ENCODE measurements at places on chromosomes 5 and 9.

GRCh38 chr5:58844395-58844794, 261.5 kb downstream of the RAB3C start:
- DNase-seq, result no peak

DNA sequence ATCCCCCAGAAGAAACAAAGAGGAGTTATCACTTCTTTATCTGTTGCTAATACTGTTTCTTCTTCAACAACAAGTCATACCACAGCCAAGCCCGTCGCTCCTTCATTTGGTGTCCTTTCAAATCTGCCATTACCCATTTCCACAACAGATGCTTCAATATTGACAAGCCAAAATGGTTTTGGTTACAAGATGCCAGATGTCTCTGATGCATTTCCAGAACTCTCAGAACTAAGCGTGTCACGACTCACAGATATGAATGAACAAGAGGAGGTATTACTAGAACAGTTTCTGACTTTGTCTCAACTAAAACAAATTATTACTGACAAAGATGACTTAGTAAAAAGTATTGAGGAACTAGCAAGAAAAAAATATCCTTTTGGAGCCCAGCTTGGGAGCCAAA, 16.0 kb upstream of the HAND1 start:
- DNase-seq, result no peak

GRCh38 chr9:126307322-126308061, 19.1 kb upstream of the MVB12B start:
- no peak for DNase-seq

DNA sequence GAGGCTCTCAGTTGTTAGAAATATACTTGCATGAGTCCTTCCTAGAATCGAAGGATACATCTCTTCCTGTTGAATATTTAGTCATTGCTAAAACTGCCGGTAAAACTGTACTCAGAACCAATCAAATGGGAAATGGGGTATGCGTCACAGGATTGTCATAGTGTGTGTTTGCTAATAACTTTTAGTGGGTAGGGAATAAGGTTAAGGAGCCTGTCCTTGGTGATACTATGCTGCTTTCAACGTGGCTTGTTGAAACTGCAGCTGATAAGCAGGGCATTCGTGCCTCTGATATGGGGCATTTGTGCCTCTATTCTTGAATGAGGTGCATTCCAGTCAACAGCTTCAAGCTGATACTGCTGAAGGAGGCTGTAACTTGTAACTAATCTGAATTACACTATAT, 26.6 kb downstream of the HABP4 start:
- DNase-seq, result no peak

DNA sequence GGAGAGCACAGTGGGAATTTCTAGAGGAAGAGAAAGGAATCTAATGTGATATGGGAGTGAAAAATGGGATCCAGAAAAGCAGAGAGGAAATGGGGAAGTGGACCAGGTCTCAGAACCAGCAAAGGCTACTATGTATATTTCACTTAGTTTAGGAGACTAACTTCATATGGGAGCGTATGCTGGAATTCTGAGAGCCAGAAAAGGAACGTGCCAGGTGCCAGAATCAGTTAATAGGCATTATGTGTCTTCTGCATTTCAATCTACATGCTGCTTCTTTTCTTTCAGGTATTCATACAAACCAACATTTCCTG, 28.5 kb upstream of the IFNA14 start:
- no peak for DNase-seq

- no peak for DNase-seq
Measured at GRCh38 chr5:140186267-140186671, 11.3 kb downstream of the CYSTM1 start.

DNA sequence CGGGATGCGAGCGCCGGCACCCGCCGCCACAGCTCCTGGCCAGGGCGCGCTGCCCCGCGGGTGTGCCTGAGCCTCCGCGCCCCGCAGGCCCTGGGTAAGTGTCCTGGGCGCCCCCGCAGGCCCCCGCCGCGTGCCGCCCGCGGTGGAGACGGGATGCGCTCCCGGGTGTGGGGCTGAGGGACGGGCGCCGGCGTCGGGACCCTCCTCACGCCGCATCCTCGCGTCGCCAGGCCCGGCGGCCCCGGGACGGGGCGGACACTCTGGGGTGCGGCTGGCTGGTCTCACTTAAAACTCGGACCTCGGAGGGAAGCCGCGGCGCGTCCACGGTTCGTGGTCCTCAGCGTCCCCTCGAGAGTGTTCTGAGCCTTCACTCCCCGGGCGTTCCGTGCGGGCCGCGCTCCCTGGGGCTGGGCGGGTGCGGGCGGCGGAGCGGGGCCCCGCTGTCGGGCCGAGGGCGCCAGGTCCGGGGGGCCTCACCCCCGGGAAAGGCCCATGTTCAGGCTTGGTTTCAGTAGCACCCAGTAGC, 275 bp downstream of the AHRR start:
- peak; percentile 48 for DNase-seq

DNA sequence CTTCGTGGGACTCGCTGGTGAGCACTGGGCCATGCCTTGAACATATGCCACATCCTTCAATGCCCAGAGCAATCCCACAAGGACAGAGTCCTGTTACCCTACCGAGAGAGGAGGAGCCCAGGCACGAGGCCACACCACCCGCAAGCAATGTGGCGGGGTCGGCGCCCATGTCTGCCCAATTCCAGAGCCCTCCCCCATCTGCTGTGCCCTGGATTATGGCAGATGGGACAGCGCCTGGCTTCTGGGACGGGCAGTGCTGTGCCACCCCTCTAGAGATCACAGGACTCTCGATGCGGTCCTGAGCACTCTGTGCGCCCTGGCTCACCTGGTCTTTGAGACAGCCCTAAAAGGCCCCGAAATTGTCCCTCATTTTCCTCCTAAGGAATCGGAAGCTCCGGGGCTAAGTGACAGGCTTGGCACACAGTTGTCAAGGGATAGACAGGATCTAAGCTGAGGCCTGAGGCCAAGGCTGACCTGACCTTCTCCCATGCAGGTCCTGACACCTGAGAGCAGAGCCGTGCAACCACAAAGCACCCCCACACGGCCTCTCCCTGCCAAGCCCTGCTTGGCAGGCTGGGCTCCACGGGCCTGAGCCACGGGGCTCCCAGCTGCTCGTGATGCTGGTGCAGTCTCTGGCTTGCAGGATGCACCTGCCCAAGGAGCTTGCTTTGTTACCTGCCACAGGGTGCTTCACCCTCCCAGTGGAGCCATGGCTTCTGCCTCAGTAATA, 48.8 kb downstream of the PRRT1B start:
- DNase-seq, result no peak

DNA sequence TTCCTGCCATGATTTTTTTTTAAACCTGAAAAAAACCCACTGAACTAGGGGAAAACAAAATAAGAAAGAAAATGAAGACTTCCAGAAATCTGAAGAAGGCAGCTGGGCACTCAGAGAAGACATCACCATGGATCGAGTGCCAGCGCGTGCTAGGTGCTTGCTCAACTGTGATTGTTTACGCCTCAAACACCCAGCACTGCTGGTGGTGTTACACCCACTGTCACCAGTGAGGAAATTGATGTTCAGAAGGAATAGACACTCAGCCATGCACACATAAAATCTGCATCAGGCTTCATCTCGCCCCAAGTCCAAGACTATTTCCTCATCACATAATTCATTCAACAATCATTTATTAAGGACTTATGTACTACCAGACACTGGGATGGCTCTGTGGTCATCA, 82.1 kb downstream of the HRH2 start:
- no peak for DNase-seq

- DNase-seq, result peak; percentile 94
Measured at GRCh38 chr5:110916381-110917049, 155.0 kb upstream of the TSLP start.

DNA sequence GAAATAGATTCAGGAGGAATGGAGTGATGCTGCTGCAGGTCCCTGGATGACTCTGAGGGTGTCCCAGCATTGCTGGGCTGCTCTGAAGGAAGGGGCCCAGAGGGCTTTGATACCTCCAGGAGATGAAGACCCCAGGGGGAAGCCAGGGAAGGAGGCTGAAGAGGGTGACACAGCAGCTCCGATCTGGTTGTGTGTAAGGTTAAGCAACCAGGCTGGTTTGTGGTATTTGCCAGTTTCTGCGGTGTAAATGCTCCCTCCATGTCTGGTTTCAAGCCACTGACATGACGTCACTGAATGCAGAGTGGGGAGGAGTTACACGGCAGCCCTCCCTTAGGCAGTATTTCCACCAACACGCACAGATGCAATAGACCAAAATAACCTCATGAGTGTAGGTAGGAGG, 40.0 kb upstream of the ORM1 start:
- peak; percentile 94 for DNase-seq

- peak; percentile 66 for DNase-seq
Measured at GRCh38 chr9:99345942-99346341, 123.9 kb downstream of the SEC61B start.

- no peak for DNase-seq
Measured at GRCh38 chr9:91800473-91801030, 149.5 kb downstream of the ROR2 start.

DNA sequence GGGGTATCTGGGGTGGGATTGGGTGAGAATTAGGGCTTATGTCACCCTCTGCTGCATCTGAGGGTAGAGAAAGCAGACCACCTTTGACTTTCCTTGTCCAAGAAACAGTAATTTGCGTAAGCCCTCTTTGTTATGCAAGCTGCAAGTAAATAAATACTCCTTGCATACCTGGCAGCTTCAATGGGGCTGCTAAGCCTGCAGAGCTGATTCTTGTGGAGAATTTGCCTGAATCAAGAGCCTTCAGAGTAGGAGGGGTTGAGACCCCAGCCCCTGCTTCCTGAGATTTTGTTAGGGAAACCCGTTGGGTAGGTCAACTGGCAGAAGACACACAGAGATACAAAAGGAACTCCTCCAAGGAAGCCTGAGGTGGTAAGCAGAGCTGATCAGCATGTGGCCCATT, 515.1 kb downstream of the DMAC1 start:
- no peak for DNase-seq

DNA sequence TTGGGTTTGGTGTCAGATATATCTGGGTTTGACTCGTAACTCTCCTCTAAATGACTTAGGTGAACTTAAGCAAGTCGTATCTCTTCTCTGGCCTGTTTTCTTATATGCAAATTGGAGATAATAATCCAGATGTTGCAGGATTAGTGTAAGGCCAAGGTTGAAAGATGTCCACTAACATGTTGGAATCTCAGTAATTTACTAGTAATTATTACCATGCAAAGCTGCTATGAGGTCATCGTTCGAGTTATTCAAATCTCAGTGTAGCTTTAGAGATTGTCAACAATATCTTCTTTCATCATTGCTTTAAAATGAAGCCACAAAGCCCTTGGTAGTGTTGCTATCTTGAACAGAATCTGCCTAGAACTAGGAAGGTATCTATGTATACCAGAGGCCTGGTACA, 437.7 kb upstream of the KLF4 start:
- DNase-seq, result no peak

GRCh38 chr5:101362067-101362466, 459.0 kb upstream of the ST8SIA4 start:
- no peak for DNase-seq

DNA sequence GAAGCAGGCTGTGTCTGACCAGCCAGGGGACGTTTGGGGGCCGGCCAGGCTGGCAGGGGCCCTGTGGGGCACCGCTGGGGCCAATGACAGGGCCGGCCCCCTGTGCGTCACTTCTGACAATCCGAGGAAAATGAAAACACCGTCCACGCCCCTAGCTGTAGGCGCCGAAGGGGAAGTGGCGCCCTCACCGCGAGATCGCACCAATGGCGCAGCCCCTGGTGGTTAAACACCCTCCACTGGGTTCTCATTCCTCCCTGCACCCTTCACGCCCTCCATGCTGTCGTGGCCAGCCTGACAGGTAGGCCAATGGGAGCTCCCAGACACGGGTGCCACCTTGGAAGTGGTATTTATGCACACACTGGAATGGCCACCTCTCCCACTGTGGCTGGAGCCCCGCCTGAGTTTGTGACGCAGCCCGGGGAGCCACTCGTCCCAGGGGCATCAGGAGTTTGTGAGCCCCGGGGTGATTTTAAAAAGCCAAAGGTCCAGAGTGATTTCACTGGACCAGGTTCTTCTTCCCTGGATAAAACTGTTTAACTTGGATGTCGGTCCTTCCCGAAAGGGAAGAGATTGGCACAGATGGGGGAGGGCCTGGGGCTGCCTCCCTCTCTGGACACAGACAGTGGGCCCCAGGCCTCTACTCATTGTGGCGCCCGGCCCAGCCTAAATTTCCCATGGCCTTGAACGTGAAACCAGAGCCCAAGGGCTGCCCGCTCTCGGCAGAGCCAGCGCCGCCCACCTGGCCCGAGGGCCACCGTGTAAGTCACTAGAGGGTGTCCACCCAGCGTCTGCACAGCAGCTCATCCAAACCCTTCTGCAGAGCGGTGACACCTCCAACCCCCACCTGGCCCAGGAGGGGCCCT, 49.7 kb downstream of the NKD2 start:
- no peak for DNase-seq

DNA sequence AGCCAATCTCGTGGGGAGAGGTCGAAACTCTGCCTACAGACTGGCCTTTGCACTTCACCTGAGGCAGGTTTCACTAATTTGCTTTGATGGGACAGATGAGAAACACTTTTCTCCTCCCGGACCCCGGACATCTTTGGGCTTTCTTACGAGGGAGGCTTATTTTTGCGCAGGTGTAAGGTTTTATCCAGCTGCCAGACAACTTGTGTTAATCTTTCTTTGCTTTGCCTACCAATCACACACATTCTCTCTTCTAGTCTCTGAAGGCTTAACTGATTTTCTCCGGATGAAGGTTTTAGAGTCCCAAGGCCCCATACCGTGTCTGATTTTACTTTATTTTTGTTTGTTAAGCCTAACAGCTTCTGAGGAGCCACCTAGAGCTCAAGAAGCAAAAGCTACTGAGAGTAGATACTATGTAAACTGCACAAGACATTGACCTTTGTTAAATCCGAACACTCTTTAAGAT, 436 bp upstream of the EMB start:
- no peak for DNase-seq

DNA sequence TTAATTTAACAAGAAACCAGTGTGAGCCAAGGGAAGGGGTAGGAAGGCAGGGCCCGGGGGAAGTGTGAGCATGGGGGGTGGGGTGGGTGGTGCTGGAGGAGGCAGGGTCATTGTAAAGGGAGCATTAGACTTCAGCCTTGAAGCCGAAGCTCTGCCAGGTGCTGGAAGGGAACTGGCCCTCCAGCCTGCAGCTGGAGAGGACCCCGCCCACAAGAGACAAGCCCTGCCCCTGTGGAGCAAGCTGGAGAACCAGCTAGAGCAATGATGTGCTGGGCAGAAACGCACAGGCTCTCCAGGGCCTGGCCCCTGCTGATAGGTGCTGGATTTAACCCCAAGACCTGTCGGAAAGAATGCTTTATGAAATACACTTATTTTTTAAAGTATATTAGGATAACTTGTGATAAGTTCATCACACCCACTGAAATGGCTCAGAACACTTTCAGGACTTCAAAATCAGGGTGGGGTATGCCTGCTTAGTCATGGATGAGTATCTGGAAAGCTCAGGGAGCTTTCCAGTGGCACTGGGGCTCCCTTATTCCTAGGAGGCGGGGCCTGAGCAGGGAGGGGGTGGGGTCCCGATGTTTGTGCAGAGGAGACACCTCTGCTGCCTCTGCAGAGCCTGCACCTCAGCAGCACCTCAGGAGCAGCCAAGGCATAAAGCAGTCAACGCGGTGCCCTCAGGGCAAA, 27.1 kb downstream of the UBE2QL1 start:
- DNase-seq, result no peak

GRCh38 chr5:97874491-97874890, 691.4 kb upstream of the RIOK2 start:
- DNase-seq, result no peak

Measured in adipocyte (in vitro differentiated cells).